ENCODE measurements at places on chromosomes 7 and 10.

DNA sequence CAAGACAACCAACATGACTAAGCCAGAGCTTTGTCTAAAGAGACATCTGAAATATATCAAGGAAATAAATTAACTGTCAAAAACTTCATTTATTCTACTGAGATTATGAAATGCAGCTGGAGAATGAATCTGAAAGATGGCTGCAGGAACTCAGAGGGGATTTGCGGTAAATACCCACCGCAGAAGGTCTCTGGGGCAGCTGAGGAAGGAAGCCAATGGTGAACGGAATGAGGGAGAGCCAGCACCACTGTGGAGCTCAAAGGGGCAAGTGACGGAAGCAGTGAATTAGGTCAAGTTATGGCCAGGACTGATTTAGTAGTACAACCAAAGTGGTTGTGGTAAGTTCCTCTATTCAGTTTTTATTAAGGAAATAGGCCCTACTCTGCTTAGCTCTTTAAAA lies 215.3 kb upstream of the GLI3 start:
- DNase-seq = no peak

DNA sequence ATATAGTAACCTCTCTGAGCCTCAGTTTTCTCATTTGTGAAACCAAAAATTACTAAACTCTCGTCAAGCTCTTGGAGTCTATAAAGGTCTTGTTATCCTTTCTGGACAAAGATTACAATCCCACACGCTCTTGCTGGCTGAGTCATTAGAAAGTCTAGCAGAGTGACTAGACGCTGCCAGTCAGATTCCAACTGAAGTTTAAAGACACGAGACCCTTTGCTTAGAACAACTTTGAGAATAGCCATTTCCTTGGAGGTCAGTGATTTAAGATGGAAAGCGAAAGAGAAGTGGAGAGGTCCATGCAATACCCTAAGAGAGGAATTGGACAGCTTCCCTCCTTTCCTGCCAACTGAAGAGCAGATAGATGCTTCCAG lies 119.5 kb downstream of the APBB1IP start:
- DNase-seq = no peak

- DNase-seq = no peak
Measured at GRCh38 chr10:12946372-12946771, 55.1 kb downstream of the CCDC3 start.

DNA sequence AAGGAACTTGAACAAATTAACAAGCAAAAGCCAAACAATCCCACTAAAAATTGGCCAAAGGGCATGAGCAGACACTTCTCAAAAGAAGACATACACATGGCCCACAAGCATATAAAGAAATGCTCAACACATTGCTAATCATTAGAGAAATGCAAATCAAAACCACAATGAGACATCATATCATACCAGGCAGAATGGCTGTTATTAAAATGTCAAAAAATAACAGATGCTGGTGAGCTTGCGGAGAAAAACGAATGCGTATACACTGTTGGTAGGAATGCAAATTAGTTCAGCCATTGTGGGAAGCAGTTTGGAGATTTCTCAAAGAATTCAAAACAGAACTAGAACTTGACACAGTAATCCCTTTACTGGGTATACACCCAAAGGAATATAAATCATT lies 311.7 kb upstream of the HPS1 start:
- no peak for DNase-seq

GRCh38 chr7:123961771-123962170 lies 36.7 kb downstream of the SPAM1 start:
- no peak for DNase-seq

Data from CD4-positive, alpha-beta T cell (primary cell).